ENCODE measurements at places on chromosomes 5 and 9.

GRCh38 chr9:37466037-37466709 is 923 bp upstream of the ZBTB5 start:
- no peak for DNase-seq

GRCh38 chr5:156896546-156896945 is 46.5 kb downstream of the PPP1R2B start:
- no peak for DNase-seq

GRCh38 chr5:146643776-146644175 is 127.8 kb upstream of the GPR151 start:
- DNase-seq, result no peak

GRCh38 chr5:120151825-120152224 is 312.3 kb upstream of the PRR16 start:
- no peak for DNase-seq

- no peak for DNase-seq
Measured at GRCh38 chr9:73893230-73893629, 603.9 kb upstream of the RORB start.

- DNase-seq, result no peak
Measured at GRCh38 chr9:82539856-82540579, 522.9 kb downstream of the RASEF start.

- no peak for DNase-seq
Measured at GRCh38 chr9:74755355-74755754, 132.4 kb downstream of the TRPM6 start.

DNA sequence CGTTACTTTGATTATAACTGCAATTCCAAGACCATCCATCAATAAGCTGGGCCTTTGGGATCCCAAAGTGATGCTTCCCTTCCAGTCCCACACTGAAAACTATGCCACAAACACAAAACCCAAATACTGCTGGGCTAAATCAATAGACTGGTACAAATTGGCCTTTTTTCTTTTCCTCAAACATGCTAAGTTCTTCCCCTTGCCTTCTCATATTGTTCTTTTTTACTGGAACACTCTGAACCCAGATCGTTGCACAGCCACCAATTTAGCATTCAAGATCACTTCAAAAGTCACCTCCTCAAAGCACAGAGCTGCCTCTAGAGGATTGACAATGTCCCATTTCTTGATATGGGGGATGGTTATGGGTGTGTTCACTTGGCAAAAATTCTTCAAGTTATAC is 66.0 kb downstream of the ACTL7B start:
- DNase-seq, result no peak

DNA sequence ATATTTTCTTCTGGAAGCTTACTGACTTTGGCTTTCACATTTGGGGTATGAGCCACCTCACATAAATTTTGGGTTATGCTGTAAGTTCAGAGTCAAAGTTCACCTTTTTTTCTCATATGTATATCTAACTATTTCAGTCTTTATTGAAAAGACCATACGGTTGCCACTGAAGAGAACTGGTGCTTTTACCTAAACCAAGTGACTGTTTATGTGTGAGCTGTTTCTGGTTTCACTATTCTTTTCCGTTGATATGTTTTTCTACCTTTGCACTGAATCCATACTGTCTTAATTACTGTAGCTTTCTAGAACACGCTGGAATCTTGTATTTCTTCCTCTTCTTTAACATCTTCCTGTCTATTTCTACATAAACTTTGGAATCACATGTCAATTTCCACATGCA is 36.3 kb upstream of the SPINK5 start:
- no peak for DNase-seq

DNA sequence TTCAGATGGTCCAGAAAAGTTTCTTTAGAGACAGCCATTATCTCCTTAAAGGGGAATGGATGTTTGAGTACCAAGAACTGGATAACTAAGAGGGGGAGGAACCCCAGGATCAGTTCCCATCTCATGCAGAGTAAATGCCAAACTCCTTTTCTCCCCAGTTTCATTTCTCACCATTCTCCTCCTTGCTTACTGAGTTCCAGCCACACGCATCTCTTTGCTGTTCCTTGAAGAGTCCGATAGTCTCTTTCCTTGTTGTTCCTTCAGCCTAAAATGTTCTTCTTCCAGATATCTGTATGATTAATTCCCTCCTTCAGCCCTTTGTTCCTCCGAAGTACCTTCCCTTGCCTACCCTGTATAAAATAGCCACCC is 30.0 kb downstream of the KDM4C start:
- DNase-seq, result no peak

DNA sequence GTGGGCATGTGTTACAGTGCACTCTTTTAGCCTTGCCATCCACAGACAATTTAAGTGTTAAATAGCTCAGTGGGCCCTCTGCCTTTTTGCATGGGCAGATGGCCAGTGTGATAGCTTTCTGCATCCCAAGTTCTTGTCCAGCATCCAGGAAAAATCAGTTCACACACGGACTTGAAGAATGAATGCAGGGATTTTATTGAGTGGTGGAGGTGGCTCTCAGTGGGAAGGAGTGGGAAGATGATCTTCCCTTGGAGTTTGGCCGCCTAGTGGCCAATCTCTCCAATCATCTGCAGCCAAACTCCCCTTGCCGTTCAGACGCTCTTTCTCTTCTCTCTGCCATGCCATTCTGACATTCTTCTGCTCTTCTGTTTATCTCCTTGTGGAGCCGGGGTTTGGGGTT is 322.4 kb upstream of the GRAMD2B start:
- DNase-seq, result peak; percentile 3

DNA sequence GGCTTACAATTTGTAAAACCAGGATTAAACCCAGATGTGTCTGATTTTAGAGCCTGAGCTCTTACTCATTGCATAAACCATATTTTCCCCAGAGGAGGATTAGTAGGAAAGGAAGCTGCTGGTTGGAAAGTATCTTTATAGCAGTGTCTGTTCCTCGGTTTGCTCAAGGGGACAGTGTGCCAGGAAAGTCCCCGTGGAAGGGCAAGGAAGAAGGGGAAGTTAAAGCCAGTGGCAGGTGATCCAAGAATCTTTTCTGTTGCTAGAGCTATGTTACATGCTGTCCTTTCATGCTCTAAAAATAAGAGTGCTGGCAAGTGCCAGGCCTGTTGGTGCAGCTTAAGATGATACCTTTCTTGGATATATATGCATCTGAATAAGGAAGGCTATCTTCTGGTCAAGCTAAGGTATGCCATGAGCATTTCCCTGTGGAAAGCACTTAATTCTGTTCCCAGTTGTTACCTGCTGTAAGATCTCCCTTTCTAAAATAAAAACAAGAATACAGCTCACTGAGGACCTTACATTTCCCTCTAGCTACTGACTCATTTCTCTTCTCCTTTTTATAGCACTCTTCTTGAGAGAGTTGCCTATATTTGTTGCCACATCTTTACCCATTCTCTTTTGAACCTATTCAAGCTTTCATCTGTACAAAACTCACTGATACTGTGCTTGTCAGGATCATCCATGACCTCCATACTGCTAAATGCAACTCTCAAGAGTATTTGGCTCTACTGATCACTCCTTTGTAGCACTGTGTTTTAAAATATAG is 8.0 kb downstream of the PDCD1LG2 start:
- no peak for DNase-seq
